ENCODE measurements at places on chromosomes 12 and 14.
A peak's percentile ranks its signal among the peaks of the same experiment; 100 is the strongest.

- DNase-seq = no peak
Measured at GRCh38 chr14:74591899-74592298, 20.1 kb downstream of the LTBP2 start.

- no peak for DNase-seq
Measured at GRCh38 chr14:24378981-24379906, 11.3 kb downstream of the NFATC4 start.

- DNase-seq = no peak
Measured at GRCh38 chr12:116429826-116430360, 129.3 kb upstream of the MAP1LC3B2 start.

- peak; percentile 53 for DNase-seq
Measured at GRCh38 chr12:121009741-121010140, 6.5 kb downstream of the C12orf43 start.

DNA sequence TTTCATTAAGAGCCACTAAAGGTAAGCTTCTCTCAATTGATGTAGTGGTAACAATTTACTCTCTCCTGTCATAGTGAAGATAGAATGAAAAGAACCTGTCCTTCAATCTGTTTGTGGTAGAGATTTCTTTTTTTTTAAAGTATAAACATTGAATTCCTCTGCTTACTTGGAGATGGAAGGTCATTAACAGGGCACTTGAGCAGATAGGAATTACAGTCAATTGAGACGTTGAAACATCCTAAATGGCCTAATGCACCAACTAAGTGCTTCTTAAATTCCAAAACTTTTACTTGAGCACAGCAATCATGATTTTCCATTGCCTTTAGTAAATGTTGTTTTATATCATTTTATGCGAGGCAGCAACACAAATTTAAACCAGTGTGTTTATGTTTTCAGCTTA lies 241.4 kb downstream of the FOXG1 start:
- no peak for DNase-seq

Data from hematopoietic multipotent progenitor cell treated with erythropoietin and hydrocortisone succinate and interleukin-3 and kit ligand, for 4 days (in vitro differentiated cells).